ENCODE measurements at places on chromosomes 13 and 19. TPM values are rescaled to one million over a fixed set of nuclear protein-coding genes. Genes with fewer than 3 reads are reported as not detected.

GRCh38 chr19:952049-952679 is 26.3 kb downstream of the ARID3A start:
- DNase-seq = no peak

DNA sequence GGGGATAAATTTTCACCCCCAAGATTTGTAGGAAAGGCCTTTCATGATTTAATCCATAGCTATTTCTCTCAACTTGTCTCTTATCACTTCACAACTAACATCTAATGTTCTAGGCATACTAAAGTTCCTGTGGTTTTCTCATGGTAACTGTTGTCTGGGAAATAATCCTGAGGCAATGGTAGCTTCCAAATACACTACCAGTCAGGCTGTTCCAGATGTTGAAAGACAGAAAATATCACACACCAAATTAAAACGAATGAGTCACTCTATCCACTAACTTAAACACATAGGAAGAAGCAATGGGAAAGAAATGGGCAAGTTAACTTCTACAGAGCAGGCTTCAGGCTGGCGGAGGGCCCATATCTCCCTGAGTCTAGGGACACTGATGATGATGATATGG is 77.7 kb upstream of the MYO16 start:
- DNase-seq = no peak

- no peak for DNase-seq
Measured at GRCh38 chr13:62678039-62678438, 1262.4 kb upstream of the PCDH20 start.

DNA sequence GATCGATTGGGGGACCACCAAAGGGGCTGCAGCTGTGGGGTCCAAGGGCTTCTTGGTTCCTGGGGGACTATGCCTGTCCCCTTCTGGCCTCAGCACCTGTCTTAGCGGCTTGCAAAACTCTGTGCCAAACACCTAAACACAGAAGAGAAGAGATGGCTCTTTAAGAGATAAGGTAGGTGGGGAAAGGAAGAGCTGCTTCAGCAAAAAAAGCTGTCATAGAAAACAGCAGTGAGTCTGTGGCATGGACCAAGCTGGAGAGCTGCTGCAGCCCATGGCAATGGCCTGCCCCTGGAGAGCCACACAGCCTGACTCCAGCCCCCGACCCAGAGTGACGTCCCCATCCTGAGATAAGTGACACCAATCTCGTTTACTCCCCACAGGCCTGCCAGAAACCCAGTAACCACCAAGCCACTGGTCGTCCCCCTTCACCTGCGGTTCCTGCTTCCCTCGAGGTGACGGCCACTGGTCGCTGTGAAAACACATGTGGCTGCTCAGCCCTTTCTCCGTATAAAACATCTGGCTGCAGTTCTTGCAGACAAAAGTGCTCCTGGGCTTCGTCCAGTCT is 25.0 kb upstream of the NAPA start:
- no peak for DNase-seq

DNA sequence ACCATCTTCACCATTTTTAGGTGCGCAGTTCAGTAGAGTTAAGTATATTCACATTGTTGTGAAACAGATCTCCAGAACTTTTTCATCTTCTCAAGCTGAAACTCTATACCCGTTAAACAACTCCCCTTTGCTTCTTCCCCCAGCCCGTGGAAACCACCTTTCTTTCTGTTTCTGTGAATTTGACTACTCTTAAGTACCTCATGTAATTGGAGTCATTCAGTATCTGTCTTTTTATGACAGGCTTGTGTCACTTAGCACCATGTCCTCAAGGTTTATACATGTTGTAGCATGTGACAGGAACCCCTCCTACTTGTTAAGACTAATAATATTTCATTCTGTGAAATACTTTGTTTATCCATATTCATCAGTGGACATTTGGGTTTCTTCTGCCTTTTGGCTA is 52.8 kb downstream of the TNFRSF19 start:
- no peak for DNase-seq

Gene CGB1
- not detected for polyA plus RNA-seq

GRCh38 chr19:3269916-3270671 is 45.6 kb downstream of the CELF5 start:
- peak; percentile 25 for DNase-seq

DNA sequence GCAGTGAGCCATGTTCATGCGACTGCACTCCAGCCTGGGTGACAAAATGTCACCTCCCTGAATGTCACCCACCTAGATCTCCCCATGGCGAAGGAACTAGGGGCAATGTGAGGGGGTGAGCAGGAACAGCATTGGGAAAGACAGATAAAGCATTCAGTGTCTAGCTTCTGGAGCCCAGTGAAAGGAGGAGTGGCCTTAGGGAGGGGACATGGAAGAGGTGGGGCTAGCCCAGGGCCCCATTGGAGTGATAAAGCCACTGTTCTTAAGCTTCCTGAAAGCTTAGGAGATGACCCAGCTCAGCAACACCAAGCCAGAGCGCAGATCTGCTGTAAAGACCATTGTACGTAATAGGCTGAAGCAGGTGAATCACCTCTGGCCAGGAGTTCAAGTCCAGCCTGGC is 13.0 kb upstream of the KCNN1 start:
- DNase-seq = no peak

GRCh38 chr13:105118426-105118985 is 1417.0 kb downstream of the EFNB2 start:
- DNase-seq = no peak

DNA sequence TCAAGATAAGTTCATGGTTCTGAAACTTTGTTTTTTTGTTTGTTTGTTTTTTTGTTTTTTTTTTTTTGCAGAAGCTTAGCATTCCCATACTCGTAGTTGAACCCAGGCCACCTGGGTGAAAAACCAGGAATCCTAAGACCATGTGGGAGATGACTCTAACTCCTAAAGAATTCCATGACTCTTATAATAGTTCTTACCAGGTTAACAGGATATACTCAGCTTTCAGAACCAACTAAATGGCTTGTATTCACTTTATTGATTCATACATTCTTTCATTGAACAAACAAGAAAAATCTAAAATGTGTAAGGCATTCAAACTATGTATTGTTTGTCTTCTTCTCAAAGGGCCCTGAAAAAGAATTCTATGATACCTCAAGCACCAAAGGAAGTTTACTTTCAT is 40.5 kb upstream of the KLF5 start:
- no peak for DNase-seq

GRCh38 chr13:113460599-113460998 is 7.3 kb upstream of the ADPRHL1 start:
- DNase-seq = no peak

Gene IL4I1
- 1.0 TPM for polyA plus RNA-seq

Gene GPC6
- 8.2 TPM for polyA plus RNA-seq

Gene CBLC
- not detected for polyA plus RNA-seq

Gene FGF22
- polyA plus RNA-seq = 0.20 TPM

DNA sequence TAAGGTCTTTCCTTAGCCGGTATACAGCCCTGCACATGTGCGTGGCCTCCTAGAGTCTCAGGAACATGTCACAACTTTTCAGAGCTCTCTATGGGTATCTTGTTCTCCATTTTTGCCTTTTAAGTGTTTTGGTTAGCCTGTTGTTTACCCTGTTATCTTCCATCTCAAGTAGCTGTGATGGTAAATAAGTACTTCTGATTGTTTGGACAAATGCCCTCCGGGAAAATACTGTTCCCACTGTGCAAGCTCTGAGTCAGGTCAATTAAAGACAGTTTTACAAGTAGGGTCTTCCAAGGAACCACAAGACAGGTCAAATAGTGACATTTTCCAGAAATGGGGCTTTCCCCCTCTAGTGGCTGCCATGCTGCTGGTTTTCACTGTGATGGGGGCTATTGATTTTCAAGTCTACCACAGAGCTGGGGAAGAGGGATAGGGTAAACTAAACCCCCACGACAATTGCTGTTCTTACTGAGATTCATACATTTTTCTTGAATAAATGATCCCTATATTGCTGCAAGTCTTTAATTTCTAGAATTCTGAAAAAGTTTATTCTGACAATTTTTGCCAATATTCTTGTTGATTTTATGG is 109.5 kb downstream of the TM9SF2 start:
- no peak for DNase-seq

Measured in forelimb muscle (tissue), 1 donor.